ENCODE measurements at places on chromosomes 5 and 9.

DNA sequence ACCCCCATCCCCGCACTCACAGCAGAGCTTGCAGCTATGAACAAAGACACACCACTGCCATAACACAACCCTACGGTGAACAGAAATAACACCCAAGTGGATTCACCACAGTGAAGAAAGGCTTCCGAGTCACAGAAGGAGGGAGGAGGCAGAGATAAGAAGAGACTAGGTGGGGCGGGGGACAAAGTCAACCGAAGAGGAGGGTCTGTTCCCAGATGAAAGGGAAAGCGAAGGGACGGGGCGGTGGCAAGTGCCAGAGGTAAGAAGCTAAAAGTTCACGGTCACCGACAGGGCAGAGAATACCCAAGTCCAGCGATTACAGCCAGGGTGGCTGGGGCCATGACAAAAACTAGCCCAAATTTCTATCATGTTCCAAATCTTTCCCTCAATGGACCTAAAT, 21.0 kb downstream of the EPB41L4B start:
- no peak for DNase-seq

DNA sequence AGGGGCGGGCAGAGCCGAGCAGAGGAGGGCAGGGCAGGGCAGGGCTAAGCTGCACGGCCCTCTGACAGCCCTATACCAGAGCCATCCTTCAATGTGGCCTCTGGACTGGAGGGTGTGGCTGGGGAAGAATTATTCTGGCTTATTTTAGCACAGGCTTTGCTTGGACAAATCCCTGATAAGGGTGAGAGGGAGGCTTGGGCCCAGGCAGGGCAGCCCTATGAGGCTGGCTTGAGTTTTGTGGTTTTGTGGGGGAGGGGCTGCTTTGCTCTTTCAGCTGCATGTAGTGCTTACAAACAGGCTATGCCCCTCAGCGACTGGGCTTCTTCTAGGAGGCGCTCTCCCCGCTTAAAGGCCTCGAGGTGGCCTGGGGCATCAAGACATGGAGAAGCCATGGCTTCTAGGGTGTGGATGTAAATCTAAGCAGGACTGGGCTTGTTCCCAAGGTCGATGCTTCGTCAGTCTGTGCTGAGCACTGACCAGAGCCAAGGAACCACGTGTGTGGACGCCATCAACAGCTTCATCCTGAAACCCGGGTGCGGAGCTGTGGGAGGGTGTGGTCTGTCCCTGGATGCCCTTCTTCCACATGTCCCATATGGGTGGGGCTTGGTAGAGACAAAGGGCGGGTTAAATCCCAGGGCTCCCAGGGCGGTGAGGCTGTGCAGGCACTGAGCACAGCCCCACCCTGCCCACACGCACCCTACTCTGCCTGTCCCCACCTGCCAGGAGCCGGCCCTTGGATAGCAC, 45.7 kb upstream of the IPPK start:
- no peak for DNase-seq

DNA sequence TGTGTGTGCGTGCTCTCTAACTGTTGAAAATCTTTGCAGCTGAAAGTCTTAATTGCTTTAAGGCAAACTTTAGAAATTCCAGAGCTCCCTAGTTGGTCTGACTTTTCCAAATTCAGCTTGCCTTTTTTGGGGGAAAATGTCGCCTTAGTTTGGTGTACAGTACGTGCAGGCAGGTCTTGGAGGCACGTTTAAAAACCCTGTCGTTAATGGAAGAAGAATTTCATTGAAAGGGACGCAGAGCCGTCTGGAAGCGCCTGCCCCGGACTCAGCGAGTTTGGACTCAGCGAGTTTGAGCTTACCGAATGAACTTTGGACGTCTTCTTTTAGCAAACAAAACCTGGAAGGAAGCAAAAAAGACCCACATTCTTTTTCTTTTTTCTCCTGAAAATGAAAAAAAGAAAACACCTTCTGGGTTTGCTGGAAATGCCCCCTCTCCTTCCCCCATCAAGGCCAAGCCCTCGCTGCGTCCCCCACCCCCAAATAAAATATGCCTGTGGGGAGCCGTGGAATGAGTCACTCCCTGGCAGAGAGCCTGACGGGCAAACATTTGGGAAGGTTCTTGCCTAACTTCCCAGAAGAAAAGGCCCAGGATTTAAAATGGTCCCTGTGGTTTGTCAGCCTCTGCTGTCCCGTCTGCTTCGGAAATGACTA, 1.5 kb downstream of the NEK6 start:
- no peak for DNase-seq

- DNase-seq = no peak
Measured at GRCh38 chr9:72006501-72006900, 53.9 kb downstream of the C9orf57 start.

GRCh38 chr9:135252980-135253304, 165.5 kb downstream of the OLFM1 start:
- DNase-seq = no peak

- no peak for DNase-seq
Measured at GRCh38 chr5:7667216-7667767, 183.6 kb downstream of the CFAP90 start.

GRCh38 chr9:116951588-116952435, 264.7 kb downstream of the TRIM32 start:
- no peak for DNase-seq

DNA sequence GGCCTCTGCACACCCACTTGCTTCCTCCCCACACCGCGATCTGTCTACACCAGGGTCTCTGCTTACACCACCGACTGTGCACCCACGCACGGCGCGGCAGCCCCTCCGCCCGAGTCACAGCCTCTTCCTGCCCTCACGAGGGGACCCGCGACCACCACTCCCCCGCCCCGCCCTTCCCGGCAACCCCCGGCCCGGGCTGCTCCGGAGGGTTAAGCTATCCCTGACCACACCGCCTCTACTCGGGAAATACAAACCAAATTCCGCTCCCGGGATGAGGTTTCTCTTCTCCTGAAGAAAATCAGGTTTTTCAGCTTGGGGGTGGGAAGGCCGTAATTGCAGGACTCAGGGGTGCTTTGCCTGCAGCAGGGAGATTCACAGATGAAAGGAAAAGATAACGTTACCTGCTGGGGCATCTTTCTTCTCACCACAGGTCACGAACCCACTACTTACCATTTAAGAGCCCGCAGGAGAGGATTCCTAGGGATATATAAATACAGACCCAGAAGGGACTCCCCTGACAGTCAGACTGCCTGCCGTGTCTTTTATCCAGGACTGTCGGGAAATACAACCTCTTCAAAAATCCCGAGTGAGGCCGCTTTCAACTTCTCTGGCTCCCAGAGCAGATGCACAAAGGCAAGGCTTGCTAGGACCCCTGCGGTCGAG, 63.5 kb downstream of the ROR2 start:
- DNase-seq = no peak

GRCh38 chr5:5591567-5591966, 169.1 kb downstream of the ICE1 start:
- no peak for DNase-seq

DNA sequence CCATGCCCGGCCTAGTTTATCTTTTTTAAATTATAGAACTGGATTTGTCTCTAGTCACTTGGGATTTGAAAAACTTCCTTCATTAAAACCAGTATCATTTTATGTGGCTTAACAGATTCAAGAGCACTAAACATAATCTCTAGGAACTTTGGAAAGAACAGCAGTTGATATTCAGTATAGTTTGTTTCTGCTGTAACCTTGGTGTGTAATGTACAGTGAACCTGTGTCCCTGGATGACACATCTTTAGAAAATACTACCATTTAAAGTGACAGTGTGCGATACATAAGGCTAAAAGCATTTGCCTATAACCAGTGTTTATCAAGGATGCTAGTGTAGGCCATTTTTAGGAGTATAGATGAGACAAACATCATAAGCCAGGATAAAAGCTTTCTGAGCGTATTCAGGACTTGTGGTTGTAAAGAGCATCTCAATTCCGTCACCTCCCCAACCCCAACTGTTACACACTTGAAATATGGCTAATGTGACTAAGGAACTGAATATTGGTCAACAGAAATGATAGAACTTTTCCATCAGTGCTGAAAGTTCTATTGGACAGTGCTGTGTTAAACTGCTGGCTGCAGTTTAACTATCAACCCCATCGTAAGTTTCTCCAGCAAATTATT, 4.4 kb downstream of the SNX18 start:
- DNase-seq = no peak

DNA sequence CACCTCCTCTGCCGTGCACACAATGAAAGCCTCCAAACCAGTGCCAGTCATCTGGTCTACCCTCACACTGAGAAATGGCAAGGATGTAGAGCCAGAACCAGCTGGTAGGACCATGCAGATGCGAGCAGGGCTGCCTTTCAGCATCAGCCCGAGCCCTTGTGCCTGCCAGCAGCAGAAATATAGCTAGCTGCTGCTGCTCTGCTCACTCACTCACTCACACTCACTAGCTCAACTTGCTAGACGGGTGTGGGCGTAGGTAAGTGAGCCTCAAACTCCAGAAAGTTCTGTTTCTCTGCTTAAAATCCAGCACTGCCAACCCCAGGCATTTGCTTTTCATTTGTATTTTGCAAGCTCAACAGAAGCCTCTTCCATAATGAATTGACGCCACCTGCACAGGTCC, 114.0 kb downstream of the DRD1 start:
- no peak for DNase-seq

DNA sequence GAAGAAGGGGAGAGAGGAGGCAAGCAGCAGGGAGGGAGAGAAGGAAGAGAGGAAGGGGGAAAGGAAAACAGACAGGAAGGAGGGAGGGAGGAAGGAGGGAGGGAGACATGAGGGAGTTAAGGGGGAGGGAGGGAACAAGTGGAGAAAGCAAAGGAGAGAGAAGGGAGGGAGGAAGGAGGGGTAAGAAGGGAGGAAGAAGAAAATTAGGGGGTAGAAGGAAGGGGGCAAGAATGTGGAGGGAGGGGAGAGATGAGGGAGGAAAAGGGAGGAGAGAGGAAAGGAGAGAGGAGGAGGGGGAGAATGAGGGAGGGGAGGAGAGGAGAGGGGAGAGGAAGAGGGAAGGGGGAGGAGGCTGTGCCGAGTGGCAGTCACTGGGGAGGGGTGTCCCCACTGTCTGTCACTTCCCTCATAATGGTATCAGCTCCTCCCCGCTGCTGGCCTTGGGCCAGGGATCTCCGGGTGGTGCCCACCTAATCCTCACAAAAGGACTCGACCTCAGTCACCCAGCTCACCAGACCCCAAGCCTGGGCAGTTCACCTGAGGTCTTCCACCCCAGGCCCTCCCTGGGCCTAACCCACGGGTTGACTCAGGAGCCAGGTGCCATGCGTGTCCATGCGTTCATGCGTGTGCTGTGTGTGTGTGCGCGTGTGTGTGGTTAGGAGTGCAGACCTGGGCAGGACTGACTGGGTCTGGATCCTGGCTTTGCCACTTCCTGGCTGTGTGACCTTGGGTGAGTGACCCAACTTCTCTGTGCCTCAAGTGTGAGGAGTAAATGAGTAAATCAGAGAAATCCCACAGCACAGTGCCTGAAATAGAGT, 18.1 kb downstream of the C9orf50 start:
- DNase-seq = no peak

DNA sequence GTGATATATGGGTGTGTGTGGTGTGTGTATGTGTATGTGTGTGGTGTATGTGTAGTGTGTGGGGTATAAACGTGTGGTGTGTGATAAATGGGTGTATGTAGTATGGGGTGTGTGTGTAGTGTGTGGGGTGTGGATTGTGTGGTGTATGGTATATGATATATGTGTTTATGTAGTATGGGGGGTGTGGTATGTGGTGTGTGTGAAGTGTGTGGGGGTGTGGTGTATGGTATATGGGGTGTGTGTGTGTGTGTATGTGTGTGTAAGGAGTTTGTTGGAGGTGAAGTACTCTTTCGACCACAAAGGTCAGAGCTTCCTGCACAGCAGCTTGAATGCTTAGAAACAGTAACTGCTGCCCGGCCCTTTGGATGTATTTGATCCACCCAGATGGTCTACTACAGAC, 145.2 kb upstream of the IQGAP2 start:
- DNase-seq = no peak

GRCh38 chr9:116447934-116448333, 239.2 kb upstream of the TRIM32 start:
- no peak for DNase-seq

GRCh38 chr5:173742432-173742816, 126.0 kb upstream of the BOD1 start:
- no peak for DNase-seq

GRCh38 chr5:14417276-14417730, 164.3 kb upstream of the OTULINL start:
- no peak for DNase-seq

DNA sequence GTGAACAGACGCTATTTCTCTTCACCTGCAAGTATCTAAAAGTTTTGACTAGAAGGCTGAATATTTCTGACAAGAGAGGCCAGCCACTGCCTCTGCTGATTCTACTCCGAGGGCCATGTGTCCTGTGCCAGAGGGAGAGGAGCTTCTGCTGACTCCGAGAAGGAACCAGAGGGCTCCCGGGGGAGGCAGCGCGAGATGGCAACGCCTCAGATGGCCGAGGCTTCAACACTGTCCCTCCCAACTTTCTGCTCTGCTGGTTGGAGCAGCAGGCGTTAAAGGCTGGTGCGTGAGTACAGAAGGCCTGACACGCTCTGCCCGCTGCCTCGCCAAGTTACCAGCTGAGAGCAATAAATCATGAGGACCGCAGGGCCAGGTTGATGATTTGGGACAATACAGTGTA, 178.8 kb downstream of the GAPVD1 start:
- no peak for DNase-seq

DNA sequence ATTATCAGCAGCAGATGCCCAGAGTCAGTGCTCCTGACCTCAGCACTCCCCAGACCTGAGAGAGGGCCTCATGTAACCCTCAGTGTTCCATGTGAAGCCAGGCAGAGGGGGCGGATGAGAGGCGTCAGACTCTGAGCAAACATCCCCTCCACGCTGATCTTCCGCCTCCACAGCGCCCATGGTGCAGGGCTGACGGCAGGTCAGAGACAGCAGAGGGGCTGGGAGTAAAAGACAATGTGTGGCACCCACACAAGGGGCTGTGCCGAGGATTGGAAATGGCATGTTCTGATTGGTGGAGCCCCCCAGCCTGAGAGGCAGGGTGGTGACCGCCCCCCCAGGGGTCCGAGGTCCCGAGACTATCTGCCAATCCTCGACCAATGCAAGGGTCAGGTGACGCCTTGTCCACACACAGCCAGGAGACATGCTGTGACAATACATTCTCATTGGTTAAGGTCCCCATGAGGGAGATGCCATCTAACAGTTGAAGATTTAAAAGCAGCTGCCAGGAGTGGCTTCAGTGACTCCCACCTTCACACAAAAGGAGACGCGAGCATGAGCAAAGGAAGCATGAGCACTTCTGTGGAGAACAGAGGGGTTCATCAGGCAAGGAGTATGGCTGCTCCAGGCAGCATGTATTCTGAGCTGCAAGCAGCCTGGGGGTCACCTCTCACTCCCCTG, 19.3 kb upstream of the SLC25A51 start:
- no peak for DNase-seq

DNA sequence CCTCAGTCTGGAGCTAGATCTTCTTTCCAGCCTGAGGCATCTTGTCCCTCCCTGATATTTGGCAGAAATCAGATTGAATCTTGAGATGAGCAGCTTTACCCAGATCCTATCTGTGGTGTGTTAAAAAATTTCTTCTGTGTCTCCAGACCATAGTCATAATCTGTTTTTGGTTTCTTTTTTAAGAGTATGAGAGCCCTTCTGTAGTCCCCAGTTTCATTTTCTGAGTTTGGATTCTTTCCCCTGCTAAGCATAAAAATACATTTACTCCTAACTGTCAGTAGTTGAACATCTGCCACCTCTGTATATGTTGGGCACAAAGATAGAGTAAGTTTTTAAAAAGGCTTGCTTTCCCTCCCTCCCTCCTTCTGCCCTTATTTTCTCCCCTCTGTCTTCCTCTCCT, 137.7 kb downstream of the CNTLN start:
- no peak for DNase-seq
